ENCODE measurements at places on chromosomes 3 and 15.

DNA sequence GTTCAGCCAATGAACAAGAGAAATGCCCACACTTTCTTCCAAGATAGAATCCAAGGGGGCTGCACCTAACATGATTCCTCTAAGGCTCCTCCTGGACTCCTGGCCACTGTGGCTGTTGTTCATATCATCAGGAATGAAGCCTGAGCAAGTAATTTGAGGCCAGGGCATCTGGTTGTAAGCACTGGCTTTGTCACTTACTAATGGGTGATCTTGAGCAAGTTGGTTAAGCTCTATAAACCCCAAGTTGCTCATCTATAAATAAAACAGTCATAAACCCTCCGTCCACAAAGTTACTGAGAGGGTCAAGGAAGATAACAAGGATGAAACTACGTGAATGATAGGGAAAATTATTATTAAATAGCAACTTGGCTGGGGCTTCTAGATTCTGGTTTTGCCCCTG is 58.3 kb downstream of the CDC25A start:
- DNase-seq = no peak

GRCh38 chr3:150434234-150434633 is 26.1 kb downstream of the TSC22D2 start:
- no peak for DNase-seq

DNA sequence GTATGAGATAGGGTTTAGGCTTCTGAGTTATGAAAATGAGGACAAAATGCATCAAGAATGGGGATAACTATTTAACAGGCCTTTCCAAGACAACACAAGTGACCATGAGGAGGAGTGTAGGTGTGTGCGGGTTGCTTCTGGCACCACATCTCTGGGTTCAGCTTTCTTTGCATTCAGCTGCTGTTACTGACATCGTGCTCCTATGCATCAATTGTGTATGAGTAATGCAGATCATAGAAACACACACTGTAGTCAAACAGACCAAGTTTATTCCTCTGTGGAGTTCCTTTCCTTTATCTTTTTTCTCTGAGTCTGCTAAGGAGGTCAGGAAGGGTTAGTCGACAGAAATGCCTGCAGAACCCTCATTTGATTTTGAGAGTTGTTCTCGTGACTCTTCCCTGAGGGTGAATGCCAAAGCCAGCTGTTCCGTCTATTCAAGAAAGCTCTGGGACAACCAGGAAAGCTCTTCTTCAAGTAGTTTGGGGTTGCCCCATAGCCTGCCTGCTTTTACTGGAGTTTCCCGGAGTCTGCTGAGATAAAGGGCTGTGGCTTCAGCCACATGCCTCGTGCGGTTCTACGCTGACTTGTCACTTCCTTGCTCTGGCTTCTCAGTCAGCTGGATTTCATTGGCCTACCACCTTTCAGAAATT is 136.7 kb upstream of the TLE3 start:
- DNase-seq = no peak

GRCh38 chr3:175411946-175412345 is 552.8 kb downstream of the NAALADL2 start:
- no peak for DNase-seq

All from stimulated activated CD8-positive, alpha-beta memory T cell treated with anti-CD3 and anti-CD28 coated beads, Interleukin-15, amount 100 ng/mL, for 4 hours (primary cell).